Thoracic aorta (tissue), 2 donors: ENCODE measurements at places on chromosomes 6 and 20. TPM values are rescaled to one million over a fixed set of nuclear protein-coding genes. Genes with fewer than 3 reads are reported as not detected.

DNA sequence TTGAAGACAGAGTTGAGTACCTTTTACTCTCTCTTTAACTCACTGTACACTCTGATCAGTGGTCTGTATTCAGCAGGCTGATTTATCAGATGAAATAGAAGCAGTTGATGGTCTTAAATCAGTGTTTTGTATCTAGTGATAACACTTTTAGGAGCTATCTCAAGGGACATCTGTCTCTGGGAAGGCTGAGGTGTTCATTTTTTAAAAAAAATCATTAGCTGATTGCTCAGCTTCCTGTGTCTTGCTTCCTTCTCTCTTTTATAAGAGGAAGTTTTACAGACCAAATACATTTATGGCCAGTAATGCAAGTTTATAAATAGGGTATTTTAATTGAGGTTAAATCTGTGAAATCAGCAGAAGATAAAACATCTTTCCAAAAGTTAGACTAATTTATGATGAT lies 12.0 kb upstream of the CCDC170 start:
- no peak for DNase-seq

DNA sequence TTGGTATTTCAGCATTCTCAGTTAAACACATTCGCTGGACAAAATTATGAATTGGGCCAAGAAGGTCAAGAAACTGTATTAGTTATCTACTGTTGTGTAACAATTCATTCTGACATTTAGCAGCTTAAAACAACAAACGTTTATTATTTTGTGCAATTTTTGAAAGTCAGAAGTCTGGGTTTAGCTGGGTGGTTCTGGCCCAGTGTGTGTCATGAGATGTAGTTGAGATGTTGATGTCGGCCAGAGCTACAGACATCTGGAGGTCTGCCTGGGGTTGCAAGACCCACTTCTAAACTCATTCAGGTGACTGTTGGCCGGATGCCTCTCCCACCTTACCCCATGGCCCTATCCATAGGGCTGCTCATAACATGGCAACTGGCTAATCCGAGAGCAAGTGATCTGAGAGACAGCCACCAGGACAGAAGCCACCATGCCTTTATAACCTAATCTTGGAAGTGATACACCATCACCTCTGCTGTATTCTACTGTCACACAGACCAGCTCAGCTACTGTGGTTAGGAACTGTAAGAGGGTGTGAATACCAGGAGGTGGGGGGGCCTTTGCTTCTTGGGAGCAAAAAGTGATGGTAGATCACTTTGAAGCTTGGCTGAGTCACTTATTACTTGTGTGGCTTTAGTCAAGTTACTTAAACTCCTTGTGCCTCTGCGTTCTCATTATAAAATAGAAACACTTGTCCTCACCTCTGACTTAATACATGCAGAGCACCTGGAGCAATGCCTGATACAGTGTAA lies 217.0 kb upstream of the MYLIP start:
- DNase-seq: no peak

DNA sequence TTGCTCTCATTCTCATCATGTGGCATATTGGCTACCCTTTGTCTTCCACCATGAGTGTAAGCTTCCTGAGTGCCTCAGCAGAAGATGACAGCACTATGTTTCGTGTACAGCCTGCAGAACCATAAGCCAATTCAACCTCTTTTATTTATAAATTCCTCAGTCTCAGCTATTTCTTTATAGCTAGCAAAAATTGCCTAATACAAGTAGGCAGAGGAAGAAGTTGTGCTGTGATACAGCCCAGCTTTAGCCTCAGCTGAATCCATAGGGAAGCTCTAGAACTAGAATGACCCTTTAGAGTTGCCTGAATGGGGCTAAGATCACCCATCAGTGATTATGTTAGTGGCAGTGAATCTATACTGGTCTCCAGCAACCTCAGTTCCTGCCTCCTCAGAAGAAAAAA lies 19.0 kb upstream of the SERINC1 start:
- DNase-seq: no peak

GRCh38 chr20:10654250-10654610 lies 19.6 kb downstream of the JAG1 start:
- no peak for DNase-seq

DNA sequence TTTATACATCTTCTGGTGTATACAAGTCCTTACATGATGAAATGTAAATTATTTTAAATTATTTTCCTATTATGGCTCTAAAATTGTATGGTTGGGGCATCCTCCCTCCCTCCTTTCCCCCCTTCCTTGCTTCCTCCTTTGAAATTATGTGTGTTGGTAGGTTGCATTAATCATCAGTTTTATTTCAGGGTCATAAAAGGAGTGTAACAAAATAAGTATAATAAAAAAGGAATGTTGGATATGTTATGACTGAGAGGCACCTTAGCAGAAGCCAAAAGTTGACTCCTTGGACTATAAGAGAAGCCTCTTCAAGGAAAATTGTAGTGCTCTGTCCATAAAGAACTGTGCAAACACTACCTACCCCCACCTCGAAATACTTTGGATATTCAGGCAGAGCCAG lies 46.6 kb upstream of the PTPRK start:
- DNase-seq: no peak

DNA sequence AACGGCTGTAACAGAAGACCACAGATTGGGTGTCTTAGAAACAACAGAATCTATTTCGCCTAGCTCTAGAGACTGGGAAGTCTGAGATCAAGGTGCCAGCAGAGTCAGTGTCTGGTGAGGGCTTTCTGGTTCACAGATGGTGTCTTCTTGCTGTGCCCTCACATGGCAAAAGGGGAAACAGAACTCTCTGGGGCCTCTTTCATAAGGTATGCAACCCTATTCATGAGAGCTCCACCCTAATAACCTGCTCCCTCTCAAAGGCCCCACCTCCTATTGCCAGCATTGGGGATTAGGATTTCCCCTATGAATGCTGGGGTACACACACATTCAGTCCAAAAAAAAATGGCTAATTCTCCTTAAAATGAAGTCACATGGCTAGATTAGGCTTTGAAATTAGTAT lies 10.0 kb downstream of the TXNDC5 start:
- no peak for DNase-seq

Gene NKAIN4
- not detected for total RNA-seq

Gene SLPI
- 56.0 TPM for total RNA-seq

Gene KCNQ5
- 7.3 TPM for total RNA-seq

Gene FAM83C
- not detected for total RNA-seq

Gene BPIFB1
- not detected for total RNA-seq
